HCT116 (cell line): ENCODE measurements at places on chromosomes 11 and 22. TPM values are rescaled to one million over a fixed set of nuclear protein-coding genes. Genes with fewer than 3 reads are reported as not detected.

DNA sequence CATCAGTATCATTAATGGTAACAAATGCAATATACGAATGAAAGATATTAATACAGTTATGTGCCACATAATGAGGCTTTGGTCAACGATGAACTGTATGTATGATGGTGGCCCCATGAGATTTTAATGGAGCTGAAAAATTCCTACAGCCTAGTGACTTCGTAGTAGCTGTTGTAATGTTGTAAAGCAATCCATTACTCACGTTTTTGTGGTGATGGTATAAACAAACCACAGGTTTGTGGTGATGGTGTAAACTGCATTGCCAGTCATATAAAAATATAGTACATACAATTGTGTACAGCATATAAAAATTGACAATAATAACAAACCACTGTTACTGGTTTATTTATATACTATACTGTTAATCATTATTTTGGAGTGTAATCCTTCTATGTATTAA, 27.4 kb upstream of the GRIA4 start:
- no peak overlapping the region for H3K27ac ChIP-seq
- H3K4me1 ChIP-seq = no peaks in the 10 kb centered on the region
- no peak overlapping the region for H3K4me3 ChIP-seq
- no peaks in the 10 kb centered on the region for H3K36me3 ChIP-seq
- no peak for DNase-seq
- H3K27me3 ChIP-seq = no peaks in the 10 kb centered on the region

Gene OR10D3
- total RNA-seq = not detected

- no peak overlapping the region for H3K27ac ChIP-seq
- H3K27me3 ChIP-seq = no peaks in the 10 kb centered on the region
- H3K36me3 ChIP-seq = no peaks in the 10 kb centered on the region
- DNase-seq = peak; percentile 50
- H3K4me1 ChIP-seq = no peaks in the 10 kb centered on the region; the same call in 1 of the 2 replicates
- H3K4me3 ChIP-seq = no peak overlapping the region
Measured at GRCh38 chr11:124644426-124645280, 22.0 kb downstream of the TBRG1 start.

DNA sequence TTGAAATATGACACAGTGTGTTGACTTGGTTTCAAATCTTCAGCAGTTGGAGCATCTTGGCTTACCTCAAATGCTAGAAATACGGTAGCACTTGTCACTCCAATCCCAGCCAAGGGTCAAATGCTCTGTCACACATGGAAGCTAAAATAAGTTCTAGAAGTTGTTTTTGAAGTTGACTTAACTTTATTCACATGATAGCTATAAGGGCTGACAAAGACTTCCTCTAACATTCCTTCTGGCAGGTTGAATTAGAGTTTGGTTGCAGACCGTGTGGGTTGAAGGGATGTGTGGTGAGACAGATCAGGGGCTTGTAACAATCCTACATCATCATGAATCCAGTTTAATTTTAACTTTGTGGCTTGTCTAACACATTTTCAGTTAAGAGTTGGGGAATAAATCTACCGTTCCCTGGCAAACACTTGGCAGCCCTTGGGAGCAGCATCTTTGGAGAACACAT, 4.6 kb downstream of the SLN start:
- H3K4me1 ChIP-seq = peaks cover 5% of the 10 kb centered on the region; the same call in 1 of the 2 replicates
- no peaks in the 10 kb centered on the region; the same call in 1 of the 2 replicates for H3K27me3 ChIP-seq
- no peak for DNase-seq
- no peaks in the 10 kb centered on the region for H3K36me3 ChIP-seq
- H3K27ac ChIP-seq = no peak overlapping the region

DNA sequence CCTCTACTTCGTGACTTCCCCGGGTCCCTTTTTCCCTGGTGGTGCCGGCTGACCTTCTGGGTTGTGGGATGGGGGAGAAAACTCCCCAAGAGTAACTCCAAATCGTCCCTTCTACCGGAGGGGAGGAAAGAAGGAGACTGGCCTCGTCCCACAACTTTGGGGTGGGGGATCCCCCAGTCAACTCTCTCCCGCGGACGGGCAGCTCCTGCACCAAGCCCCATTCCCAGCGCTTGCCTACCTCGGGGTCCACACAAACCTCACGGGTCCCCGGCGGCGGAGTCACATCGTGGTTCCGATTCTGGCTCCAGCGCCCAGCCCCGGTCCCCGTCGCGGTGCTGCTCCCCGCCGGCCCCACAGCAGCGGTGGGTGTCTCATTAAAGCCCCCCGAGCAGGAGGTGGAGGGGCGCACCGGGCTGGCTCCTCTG, 317 bp downstream of the BDNF start:
- peaks cover 58% of the 10 kb centered on the region for H3K4me1 ChIP-seq
- DNase-seq = no peak
- peak overlapping the region; percentile 86 for H3K27ac ChIP-seq
- H3K4me3 ChIP-seq = peak overlapping the region; percentile 69
- H3K36me3 ChIP-seq = 0 out of 2 replicates have a peak, but pooled peaks cover 5% of the 10 kb centered on the region

- peaks cover 21% of the 10 kb centered on the region for H3K27me3 ChIP-seq
- H3K4me1 ChIP-seq = no peaks in the 10 kb centered on the region
Measured at GRCh38 chr11:134797411-134798089, 385.5 kb upstream of the B3GAT1 start.

GRCh38 chr11:73193251-73194033, 24.6 kb upstream of the P2RY2 start:
- H3K36me3 ChIP-seq = no peaks in the 10 kb centered on the region
- DNase-seq = no peak
- no peak overlapping the region for H3K4me3 ChIP-seq
- no peak overlapping the region for H3K27ac ChIP-seq

DNA sequence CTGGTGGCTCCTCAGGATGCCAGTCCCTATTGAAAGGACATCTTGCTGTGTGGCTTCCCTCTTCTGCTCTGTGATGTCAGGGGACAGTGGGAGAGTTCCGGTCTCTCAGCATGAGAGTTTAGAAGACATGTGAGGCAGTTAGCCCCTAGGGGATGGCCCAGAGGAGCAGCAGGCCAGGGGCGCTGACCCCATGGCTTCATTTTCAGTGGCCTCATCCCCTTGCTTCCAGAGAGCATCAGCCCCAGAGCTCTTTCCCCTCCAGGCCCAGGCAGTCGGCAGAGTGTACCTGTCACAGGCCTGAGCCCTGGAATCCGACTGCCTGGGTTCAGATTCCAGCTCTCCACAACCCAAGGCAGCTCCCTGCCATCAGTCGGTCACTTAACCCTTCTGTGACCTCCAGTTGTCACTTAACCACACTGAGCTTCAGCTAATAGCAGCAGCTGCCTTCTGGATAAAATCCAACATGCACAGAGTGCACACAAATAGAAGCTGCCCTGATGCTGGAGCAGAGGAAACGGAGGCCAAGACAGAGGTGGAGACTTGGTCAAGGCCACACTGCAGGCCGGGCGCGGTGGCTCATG, 14.1 kb upstream of the LRRC10B start:
- H3K4me1 ChIP-seq = no peaks in the 10 kb centered on the region
- no peaks in the 10 kb centered on the region for H3K36me3 ChIP-seq
- DNase-seq = no peak
- H3K4me3 ChIP-seq = no peak overlapping the region
- no peak overlapping the region for H3K27ac ChIP-seq

DNA sequence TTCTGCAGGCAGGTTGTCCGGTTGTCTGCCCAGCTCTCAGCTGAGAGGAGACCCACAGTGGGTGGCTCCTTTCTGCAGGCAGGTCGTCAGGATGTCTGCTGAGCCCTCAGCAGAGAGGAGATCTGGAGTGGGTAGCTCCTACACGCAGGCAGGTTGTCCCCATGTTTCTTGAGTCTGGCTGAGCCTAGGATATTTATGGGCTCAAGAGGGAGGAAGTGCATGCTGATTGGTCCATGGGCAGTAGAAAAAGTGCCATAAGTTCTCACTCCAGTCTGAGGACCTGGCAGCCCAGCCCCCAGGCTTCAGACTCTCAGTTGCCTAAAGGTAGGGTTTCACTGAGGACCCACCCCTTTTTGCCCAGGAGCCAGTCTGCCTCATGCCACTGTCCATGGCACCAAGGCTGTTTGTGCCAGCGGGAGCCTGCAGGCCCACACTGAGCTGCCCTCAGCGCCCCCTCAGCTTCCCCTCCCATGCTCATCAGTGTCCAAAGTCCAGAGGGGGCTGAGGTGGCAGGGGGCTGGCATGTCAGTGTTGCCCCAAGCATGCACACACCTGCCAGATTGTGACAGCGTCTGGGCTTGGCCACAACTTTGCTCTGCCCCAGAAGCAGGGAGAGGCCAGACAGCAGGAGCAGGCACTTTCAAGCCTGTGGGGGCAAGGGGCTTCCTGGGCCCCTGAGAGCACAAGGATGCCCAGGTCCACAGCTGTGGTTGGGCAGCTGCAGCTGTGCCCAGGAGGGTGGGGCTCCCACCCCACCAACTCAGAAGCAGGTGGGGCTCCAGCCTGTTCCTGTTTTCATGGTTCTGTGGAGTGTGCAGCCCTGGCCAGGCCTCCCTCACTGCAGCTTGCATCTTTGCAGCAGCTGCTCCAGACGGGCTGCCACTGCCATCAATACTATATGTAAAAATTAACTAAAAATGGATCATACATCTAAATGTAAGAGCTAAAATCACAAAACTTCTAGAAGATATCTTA, 3.8 kb upstream of the RNF141 start:
- H3K27ac ChIP-seq = no peak overlapping the region
- no peak overlapping the region for H3K4me3 ChIP-seq
- H3K27me3 ChIP-seq = no peaks in the 10 kb centered on the region
- no peaks in the 10 kb centered on the region for H3K36me3 ChIP-seq
- H3K4me1 ChIP-seq = peaks cover 9% of the 10 kb centered on the region; the same call in 1 of the 2 replicates
- no peak for DNase-seq

GRCh38 chr11:38867338-38867737, 2269.3 kb upstream of the RAG2 start:
- no peaks in the 10 kb centered on the region for H3K27me3 ChIP-seq
- no peak overlapping the region for H3K27ac ChIP-seq
- no peak overlapping the region for H3K4me3 ChIP-seq
- no peak for DNase-seq

GRCh38 chr11:44305470-44306051, 4.4 kb downstream of the ALX4 start:
- H3K27me3 ChIP-seq = no peaks in the 10 kb centered on the region
- H3K4me1 ChIP-seq = peaks cover 2% of the 10 kb centered on the region
- no peaks in the 10 kb centered on the region for H3K36me3 ChIP-seq

DNA sequence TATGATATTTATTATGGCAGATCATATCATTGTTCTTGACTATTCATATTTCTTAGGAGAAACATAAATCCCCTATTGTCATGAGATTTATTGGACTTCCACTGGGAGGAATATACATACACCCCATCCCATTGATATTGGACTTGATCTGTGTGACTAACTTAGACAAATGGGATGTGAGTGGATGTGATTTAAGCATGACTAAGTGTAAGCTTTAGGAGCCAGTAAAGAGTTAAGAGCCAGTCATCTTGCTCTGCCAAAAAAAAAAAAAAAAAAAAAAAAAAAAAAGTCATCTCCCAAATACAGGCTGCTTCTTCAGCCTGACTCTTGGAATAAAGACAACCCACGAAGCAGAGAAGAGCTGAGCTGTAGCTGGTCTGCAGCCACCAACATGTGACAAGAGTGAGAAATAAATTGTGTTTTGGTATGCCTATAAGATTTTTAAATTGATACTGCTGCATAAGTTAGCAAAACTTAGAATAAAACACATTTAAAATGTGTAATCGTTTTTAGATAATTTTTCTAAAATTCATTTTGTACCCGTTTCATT, 595.0 kb upstream of the LRRC4C start:
- no peaks in the 10 kb centered on the region for H3K4me1 ChIP-seq
- no peaks in the 10 kb centered on the region for H3K36me3 ChIP-seq
- no peak overlapping the region for H3K4me3 ChIP-seq
- H3K27me3 ChIP-seq = no peaks in the 10 kb centered on the region

GRCh38 chr11:110429731-110430266, at the start of gene FDX1:
FDX1 (plus strand) TSS chr11:110429948; CDS start chr11:110430121, 173 bp downstream.
- peak within 1 kb of the TSS; percentile 72 for H3K4me3 ChIP-seq
- H3K27me3 ChIP-seq = no peaks in the 10 kb centered on the region
- peaks cover 35% of the 10 kb centered on the region for H3K4me1 ChIP-seq
- peak within 1 kb of the TSS; percentile 84 for H3K27ac ChIP-seq

GRCh38 chr11:106304274-106304673, 226.8 kb downstream of the AASDHPPT start:
- no peak overlapping the region for H3K27ac ChIP-seq
- H3K4me1 ChIP-seq = no peaks in the 10 kb centered on the region
- no peak for DNase-seq
- no peaks in the 10 kb centered on the region for H3K27me3 ChIP-seq
- no peaks in the 10 kb centered on the region for H3K36me3 ChIP-seq

GRCh38 chr11:65643971-65644370, 6.1 kb downstream of the SIPA1 start:
- DNase-seq = no peak
- H3K36me3 ChIP-seq = no peaks in the 10 kb centered on the region
- H3K27me3 ChIP-seq = no peaks in the 10 kb centered on the region

- no peak overlapping the region for H3K27ac ChIP-seq
- H3K36me3 ChIP-seq = no peaks in the 10 kb centered on the region
- H3K4me3 ChIP-seq = no peak overlapping the region
- no peaks in the 10 kb centered on the region for H3K27me3 ChIP-seq
Measured at GRCh38 chr22:50698546-50698945, 25.9 kb downstream of the SHANK3 start.

DNA sequence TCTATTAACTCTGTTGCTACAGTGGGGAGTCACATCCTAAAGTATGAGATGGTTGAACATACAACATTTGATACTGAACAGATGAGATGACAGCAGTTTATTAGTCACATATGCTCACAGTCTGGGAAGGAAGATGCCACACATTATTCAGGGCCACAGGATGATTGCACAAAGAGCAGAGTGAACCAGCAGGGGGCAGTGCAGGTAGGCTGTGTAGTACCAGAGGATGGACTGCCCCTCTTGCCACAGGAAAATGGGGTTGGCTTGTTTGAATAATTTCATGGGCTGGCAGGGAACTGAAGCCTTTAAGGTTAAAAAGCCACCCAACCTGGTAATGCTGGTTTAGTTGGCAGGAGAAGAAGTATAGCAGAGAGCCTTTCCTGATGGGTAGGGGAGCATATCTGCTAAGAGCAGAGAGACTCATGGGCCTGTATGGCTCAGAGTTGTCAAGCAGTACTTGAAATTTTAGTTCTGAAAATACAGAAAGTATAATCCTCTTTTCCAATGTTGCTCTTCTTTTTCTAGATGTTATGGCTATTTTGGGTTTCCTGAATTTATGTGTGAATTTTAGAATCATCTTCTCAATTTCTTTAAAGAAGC, 180.4 kb upstream of the B3GAT1 start:
- DNase-seq = peak; percentile 49
- no peaks in the 10 kb centered on the region for H3K36me3 ChIP-seq
- no peaks in the 10 kb centered on the region for H3K4me1 ChIP-seq
- no peak overlapping the region for H3K27ac ChIP-seq
- H3K4me3 ChIP-seq = no peak overlapping the region

Gene IRAG1
- 3.7 TPM for total RNA-seq

- H3K4me3 ChIP-seq = no peak overlapping the region
- H3K36me3 ChIP-seq = no peaks in the 10 kb centered on the region
- DNase-seq = no peak
- H3K27me3 ChIP-seq = peaks cover 44% of the 10 kb centered on the region
Measured at GRCh38 chr11:112902361-112903011, 58.7 kb upstream of the NCAM1 start.

DNA sequence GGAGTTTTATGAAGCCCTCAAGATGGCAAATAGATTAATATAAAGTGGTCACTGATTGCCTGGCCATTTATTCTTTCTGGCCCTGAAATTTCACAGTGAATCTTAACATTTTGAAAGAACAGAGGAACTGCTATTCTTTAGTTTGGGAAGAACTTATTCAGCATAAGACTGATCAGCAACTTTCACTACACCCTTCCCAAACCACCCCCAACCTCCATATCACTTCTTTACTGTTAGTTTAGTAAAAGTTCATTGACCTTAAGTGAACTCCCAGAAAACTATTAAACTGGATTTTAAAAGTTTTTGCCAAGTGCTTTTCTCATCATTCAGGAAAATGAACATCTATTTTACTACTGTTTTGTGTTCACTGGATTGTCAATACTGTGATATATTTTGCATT, 77.4 kb downstream of the NARS2 start:
- no peak overlapping the region for H3K27ac ChIP-seq
- no peaks in the 10 kb centered on the region for H3K4me1 ChIP-seq
- DNase-seq = no peak
- no peak overlapping the region for H3K4me3 ChIP-seq
- H3K27me3 ChIP-seq = no peaks in the 10 kb centered on the region
- no peaks in the 10 kb centered on the region for H3K36me3 ChIP-seq
